ENCODE measurements at places on chromosomes 7 and 10. TPM values are rescaled to one million over a fixed set of nuclear protein-coding genes. Genes with fewer than 3 reads are reported as not detected.

The PRR15 gene
- not detected for total RNA-seq

The PTF1A gene
- total RNA-seq: not detected

The KIFBP gene
- 30.4 TPM for total RNA-seq

The SLC18A2 gene
- 1.2 TPM for total RNA-seq

The INA gene
- not detected for total RNA-seq

The WNT8B gene
- total RNA-seq: not detected
